ENCODE measurements at places on chromosomes 16 and 17. TPM values are rescaled to one million over a fixed set of nuclear protein-coding genes. Genes with fewer than 3 reads are reported as not detected.

The GPR142 gene
- total RNA-seq = 0.26 TPM

The PRR11 gene
- total RNA-seq = 52.5 TPM

The RAB11FIP4 gene
- 39.0 TPM for total RNA-seq

The PSMD7 gene
- 132 TPM for total RNA-seq

The SLC38A8 gene
- not detected for total RNA-seq

The MYH13 gene
- not detected for total RNA-seq

The WNT9B gene
- not detected for total RNA-seq

The CCL1 gene
- total RNA-seq = not detected

The TNS4 gene
- total RNA-seq = 0.89 TPM

The ARHGAP23 gene
- total RNA-seq = 7.6 TPM

The GPT2 gene
- total RNA-seq = 44.1 TPM

The TSR1 gene
- 43.3 TPM for total RNA-seq

The MYH11 gene
- 0.05 TPM for total RNA-seq

The TMIGD1 gene
- total RNA-seq = not detected

The IFI35 gene
- 3.0 TPM for total RNA-seq

The LRRC36 gene
- total RNA-seq = 1.3 TPM

The EVPL gene
- 0.31 TPM for total RNA-seq

The KRTAP2-3 gene
- not detected for total RNA-seq

The CRYM gene
- total RNA-seq = 14.2 TPM

The TBC1D3B gene
- total RNA-seq = 14.5 TPM

Data from endodermal cell (in vitro differentiated cells).